ENCODE measurements at places on chromosomes 2 and 18.

- H3K27ac ChIP-seq: no peak overlapping the region
- peak; percentile 48 for DNase-seq
- no peaks in the 10 kb centered on the region for H3K4me1 ChIP-seq
- no peaks in the 10 kb centered on the region for H3K36me3 ChIP-seq
- no peak overlapping the region for H3K4me3 ChIP-seq
These were observed 229.2 kb downstream of the LDLRAD4 start for GRCh38 chr18:13447621-13448334.

DNA sequence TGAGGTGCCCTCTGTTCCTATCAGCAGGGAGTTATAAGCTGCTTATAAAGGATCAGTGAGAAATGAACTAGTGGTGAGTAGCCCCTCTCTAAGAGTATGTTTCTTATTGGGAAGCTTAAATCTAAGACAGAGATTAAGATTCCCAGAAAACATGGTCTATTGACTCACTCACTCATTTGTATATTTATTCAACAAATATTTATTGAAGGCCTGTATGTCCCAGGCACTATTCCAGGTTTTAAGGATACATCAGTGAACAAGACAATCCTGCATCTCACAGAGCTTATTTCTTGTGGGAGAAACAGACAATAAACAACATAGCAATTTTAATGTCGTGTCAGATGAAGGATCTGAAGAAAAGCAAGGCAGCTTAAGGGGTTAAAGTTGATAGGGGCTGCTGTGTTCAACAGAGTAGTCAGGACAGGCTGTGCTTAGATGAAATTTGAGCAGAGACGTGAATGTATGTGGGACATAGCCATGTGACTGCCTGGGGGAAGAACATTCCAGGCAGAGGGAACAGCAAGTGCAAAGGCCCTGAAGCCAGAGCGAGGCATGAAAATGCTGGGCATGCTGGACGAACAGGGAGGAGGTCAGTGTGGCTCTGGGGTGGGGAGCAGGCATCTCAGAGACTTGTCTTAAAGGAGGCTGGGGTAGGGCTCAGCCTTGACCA, 14.8 kb upstream of the PSD4 start:
- H3K4me1 ChIP-seq: no peaks in the 10 kb centered on the region
- peaks cover 23% of the 10 kb centered on the region for H3K27me3 ChIP-seq
- H3K4me3 ChIP-seq: no peak overlapping the region
- no peaks in the 10 kb centered on the region for H3K36me3 ChIP-seq
- no peak overlapping the region for H3K27ac ChIP-seq
- peak; percentile 45 for DNase-seq

GRCh38 chr2:195656161-195656858, 716 bp upstream of the SLC39A10 start:
- H3K36me3 ChIP-seq: no peaks in the 10 kb centered on the region
- H3K27me3 ChIP-seq: no peaks in the 10 kb centered on the region
- DNase-seq: peak; percentile 8
- H3K27ac ChIP-seq: peak overlapping the region; percentile 69

- DNase-seq: no peak
- no peaks in the 10 kb centered on the region for H3K36me3 ChIP-seq
- no peak overlapping the region for H3K4me3 ChIP-seq
- peaks cover 8% of the 10 kb centered on the region for H3K27me3 ChIP-seq
These were observed 20.2 kb upstream of the EMILIN2 start for GRCh38 chr18:2826581-2826980.

GRCh38 chr2:4915357-4915756, 776.8 kb upstream of the SOX11 start:
- no peaks in the 10 kb centered on the region for H3K27me3 ChIP-seq
- H3K27ac ChIP-seq: no peak overlapping the region
- H3K4me1 ChIP-seq: no peaks in the 10 kb centered on the region
- DNase-seq: no peak
- H3K4me3 ChIP-seq: no peak overlapping the region
- no peaks in the 10 kb centered on the region for H3K36me3 ChIP-seq

DNA sequence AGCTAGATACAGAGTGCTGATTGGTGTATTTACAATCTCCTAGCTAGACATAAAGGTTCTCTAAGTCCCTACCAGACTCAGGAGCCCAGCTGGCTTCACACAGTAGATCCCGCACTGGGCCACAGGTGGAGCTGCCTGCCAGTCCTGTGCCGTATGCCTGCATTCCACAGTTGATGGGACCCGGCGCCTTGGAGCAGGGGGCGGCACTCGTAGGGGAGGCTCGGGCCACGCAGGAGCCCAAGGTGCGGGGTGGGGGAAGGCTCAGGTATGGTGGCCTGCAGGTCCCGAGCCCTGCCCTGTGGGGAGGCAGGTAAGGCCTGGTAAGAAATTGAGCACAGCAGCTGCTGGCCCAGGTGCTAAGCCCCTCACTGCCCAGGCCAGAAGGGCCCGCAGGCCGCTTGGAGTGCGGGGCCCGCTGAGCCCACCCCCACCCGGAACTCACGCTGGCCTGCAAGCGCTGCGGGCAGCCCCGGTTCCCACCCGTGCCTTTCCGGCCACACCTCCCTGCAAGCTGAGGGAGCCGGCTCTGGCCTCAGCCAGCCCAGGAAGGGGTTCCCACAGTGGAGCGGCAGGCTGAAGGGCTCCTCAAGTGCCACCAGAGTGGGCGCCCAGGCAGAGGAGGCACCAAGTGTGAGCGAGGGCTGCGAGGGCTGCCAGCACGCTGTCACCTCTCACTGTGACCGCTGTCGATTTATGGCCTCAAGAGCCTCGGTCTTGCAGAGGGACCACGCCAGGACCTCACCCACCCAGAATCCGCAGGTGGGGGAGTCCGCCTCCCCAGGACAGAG, 76.5 kb downstream of the MEX3C start:
- no peaks in the 10 kb centered on the region for H3K4me1 ChIP-seq
- no peak for DNase-seq
- H3K27ac ChIP-seq: no peak overlapping the region
- H3K4me3 ChIP-seq: no peak overlapping the region
- no peaks in the 10 kb centered on the region for H3K27me3 ChIP-seq

DNA sequence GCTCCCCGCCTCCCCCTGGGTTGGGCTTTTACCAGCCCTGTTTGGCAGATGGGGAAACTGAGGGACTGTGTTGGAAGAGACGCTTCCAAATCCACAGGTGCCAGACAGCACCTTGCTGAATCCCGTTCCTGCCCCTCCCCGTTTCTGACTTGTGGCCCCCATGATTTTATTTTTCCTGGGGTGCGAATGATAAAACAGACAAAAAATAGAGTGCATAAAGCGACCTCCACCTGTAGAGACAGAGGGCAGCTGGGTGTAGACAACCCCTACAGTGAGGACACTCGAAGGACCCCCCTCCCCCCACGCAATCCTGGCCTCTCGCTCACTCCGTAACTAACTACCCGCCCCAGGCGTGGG, 2.2 kb upstream of the CTDSP1 start:
- H3K4me1 ChIP-seq: peaks cover 25% of the 10 kb centered on the region
- no peaks in the 10 kb centered on the region for H3K27me3 ChIP-seq
- peaks cover 9% of the 10 kb centered on the region for H3K36me3 ChIP-seq
- peak overlapping the region; percentile 99 for H3K27ac ChIP-seq
- H3K4me3 ChIP-seq: no peak overlapping the region

DNA sequence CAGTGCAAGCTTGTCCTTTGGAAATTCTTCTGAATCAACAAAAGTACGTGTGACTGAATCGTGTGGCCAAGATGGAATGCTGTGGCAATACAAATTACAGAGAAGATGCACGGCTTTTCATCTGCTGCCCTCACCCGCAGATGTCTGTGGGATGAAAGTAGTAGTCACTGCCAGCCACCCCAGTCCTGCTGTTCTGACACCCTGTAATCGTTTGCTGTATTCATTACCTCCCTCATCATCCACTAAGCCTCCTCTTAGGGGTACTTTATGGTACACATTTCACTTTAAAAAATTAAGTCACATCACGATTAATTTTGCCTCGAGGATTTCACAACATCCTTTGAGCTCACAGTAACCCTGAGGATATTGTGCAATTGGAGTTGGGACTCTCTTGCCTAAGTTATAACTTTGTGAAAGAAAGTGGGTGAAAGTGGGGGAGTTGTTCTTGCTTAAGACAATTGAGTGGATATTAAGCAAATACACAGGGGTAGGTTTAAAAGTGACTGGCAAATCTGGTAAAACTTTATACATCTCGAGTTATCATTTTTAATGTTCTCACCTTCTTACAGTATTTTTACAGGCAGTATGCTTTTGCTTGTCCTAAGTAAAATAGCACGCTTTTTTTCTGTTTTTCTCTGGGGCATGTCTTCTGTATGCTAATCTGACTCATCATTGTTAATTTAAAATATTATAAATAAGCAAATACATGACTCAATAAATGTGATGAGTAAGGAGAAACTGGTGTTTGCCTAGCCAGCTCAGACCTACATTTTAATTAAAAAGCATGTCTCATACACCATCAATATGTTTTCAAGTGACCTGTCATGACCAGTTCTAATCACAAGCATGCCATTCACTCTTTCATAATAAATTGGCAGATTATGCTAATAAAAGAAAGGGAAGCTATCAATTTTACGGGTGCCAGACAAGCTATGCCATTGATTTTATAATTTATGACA, 680.9 kb downstream of the IRS1 start:
- no peaks in the 10 kb centered on the region for H3K36me3 ChIP-seq
- peak overlapping the region; percentile 6 for H3K4me3 ChIP-seq
- DNase-seq: peak; percentile 91
- H3K27ac ChIP-seq: peak overlapping the region; percentile 92
- H3K27me3 ChIP-seq: no peaks in the 10 kb centered on the region
- peaks cover 8% of the 10 kb centered on the region for H3K4me1 ChIP-seq

GRCh38 chr2:226673314-226673723, 126.3 kb downstream of the IRS1 start:
- peak; percentile 94 for DNase-seq
- peaks cover 6% of the 10 kb centered on the region for H3K4me1 ChIP-seq
- no peak overlapping the region for H3K4me3 ChIP-seq
- no peaks in the 10 kb centered on the region for H3K27me3 ChIP-seq
- H3K36me3 ChIP-seq: no peaks in the 10 kb centered on the region

GRCh38 chr2:152525277-152525838, 190.4 kb downstream of the FMNL2 start:
- H3K36me3 ChIP-seq: no peaks in the 10 kb centered on the region
- no peak overlapping the region for H3K27ac ChIP-seq
- DNase-seq: peak; percentile 64
- peaks cover 12% of the 10 kb centered on the region for H3K4me1 ChIP-seq

DNA sequence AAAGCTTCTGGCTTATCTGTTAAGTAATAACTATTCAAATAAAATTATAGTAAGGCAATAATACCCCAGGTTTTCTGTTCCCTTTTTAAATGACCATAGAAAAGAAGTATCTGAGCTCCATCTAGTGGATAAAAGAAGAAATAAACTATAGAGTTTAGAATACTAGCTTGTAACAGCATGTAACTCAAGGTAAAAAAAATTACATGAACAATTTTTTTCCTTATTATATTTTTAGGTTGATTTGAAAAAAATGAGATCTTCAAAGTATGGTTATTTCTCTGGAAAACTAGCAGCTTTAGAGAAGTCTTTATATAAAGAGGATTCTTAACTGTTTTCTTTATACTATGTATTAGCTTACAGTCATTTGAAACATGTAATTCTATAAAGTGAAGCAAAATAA, 58.1 kb downstream of the NCKAP1 start:
- H3K4me1 ChIP-seq: no peaks in the 10 kb centered on the region
- DNase-seq: peak; percentile 62
- H3K4me3 ChIP-seq: no peak overlapping the region
- no peak overlapping the region for H3K27ac ChIP-seq

All from IMR-90 (cell line).